ENCODE measurements at places on chromosomes 2 and 18. TPM values are rescaled to one million over a fixed set of nuclear protein-coding genes. Genes with fewer than 3 reads are reported as not detected.

GRCh38 chr2:11299439-11299838, 45.0 kb downstream of the ROCK2 start:
- no peak for DNase-seq

The ZNF385B gene
- polyA plus RNA-seq, result 5.4 TPM

GRCh38 chr2:140988597-140988996, 1142.2 kb downstream of the LRP1B start:
- DNase-seq, result no peak

- DNase-seq, result no peak
Observed at GRCh38 chr2:113698892-113699447, 57.5 kb downstream of the SLC35F5 start.

The TSHZ1 gene
- polyA plus RNA-seq, result 31.3 TPM
